Fibroblast of upper back skin (primary cell): ENCODE measurements at places on chromosomes 1 and 21.

DNA sequence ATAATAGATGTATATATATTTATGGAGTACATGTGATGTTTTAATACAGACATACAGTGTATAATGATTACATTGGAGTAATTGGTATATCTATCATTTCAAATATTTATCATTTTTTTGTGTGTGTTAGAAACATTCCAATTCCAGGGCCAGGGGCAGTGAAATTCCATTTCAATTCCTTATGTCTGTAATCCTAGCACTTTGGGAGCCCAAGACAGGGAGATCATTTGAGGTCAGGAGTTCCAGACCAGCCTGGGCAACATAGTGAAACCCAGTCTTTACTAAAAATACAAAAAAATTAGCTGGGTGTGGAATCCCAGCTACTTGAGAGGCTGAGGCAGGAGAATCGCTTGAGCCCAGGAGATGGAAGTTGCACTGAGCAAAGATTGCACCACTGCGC, 30.4 kb upstream of the PDC start:
- DNase-seq, result peak; percentile 36

- no peak for DNase-seq
Observed at GRCh38 chr1:17887661-17888371, 132.7 kb downstream of the ACTL8 start.

GRCh38 chr1:40312238-40313205, 4.6 kb downstream of the COL9A2 start:
- DNase-seq, result no peak

DNA sequence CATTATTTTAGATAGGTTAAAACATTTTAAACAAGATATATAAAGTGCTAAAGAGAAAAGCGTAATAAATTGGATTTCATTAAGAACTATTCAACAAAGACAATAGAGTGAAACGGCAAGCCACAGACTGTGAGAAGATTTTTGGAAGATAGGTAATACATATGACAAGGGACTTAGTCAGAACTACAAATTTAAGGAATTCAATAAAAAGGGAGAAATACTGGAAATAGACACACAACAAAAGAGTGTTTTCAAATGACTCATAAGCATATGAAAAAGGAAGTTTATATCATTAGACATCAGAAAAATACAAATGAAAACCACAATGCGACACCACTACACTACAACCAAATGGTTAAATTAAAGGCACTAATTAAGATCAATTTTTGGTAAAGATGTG, 90.5 kb downstream of the GDAP2 start:
- peak; percentile 78 for DNase-seq

DNA sequence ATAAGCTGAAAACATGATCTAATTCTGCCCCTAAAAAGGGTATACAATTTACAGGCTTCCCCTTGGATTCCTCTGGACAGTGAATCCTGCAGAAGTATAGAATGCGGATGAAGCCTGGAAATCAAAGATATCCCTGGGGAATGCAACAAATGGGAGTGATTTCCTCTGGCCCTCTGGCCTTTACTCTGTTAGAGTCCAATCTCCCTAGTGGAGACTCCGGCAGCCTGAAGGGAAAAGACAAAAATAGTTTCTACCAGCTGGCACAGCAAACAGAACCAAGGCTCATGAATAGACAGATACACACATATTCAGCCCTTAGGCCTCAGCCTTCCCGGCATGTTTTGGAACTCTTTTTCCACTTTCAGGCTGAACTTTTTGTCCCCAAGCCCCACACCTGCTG, 3.9 kb upstream of the LRRC52 start:
- DNase-seq, result no peak

DNA sequence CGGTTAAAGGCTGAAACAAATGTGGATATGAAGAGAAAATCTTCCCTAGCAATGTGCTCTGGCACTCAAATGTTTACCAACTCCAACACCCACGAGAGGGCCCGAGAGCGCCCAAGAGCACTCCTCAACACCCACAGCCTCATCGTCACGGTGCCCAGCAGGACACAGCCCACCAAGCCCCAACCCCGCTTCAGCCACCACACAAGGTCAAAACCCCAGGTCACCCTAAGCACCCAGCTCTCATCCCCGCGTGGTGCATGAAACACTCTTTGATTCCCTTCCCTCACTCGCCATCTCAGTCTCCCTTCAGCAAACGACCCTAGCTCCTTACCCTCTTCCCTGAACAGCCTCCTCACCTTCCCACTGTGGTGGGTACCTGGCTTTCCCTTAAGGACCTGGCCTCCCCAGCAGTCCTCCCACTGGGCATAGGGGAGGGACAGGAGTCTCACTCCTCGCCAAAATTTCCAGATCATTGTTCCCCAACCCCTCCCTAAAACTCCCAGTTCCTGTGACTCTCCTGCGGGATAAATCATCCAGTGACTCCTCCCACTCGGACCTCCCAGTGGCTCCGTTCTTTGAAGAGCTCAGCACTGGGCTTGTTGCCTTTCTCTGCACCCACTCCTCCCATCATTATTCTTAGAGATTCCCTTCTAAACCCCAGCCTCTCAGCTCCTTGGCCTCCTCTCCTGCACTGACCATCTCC, 170.4 kb upstream of the SYT6 start:
- DNase-seq, result peak; percentile 28

GRCh38 chr21:35036465-35037383, 12.4 kb downstream of the RUNX1 start:
- no peak for DNase-seq

GRCh38 chr1:30312226-30312625, 411.2 kb downstream of the MATN1 start:
- DNase-seq, result no peak

- no peak for DNase-seq
Observed at GRCh38 chr1:20483833-20484518, 2.0 kb downstream of the CAMK2N1 start.

- peak; percentile 41 for DNase-seq
Observed at GRCh38 chr1:37795340-37796125, 1.9 kb downstream of the MANEAL start.

DNA sequence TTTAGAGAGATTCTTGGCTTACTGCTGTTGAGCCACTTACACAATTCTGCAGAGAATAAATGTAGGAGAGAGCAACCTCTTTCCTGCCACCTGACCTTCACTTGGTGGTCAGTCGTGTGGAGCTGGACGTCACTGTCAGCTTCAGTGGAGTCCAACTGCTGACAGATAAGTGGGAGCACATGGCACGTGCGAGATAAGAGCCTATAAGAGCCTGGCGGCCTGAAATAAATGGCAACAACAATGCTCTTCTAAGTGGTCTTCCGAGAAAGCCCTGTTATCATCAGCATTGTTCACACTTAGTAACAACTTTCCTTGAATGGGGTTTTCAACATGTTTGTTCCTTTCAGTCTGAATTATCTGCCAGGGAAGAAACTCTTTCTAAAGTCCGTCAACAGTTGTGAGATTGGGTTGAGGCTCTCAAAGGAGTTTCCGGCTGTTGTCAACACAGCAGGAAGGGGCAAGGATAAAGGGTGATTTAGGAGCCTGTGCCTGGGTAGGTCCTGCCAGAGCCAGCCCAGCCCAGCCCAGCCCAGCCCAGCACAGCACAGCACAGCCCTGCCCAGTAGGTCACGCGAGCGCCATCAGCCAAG, 57.2 kb upstream of the RUNX1 start:
- DNase-seq, result no peak

- DNase-seq, result no peak
Observed at GRCh38 chr1:156196445-156196844, 2.5 kb downstream of the SLC25A44 start.

- DNase-seq, result no peak
Observed at GRCh38 chr21:45747233-45747766, 103.8 kb downstream of the PCBP3 start.

GRCh38 chr1:159122005-159122621, 45.5 kb upstream of the AIM2 start:
- peak; percentile 87 for DNase-seq

- no peak for DNase-seq
Observed at GRCh38 chr1:3463013-3463385, 8.5 kb downstream of the ARHGEF16 start.

DNA sequence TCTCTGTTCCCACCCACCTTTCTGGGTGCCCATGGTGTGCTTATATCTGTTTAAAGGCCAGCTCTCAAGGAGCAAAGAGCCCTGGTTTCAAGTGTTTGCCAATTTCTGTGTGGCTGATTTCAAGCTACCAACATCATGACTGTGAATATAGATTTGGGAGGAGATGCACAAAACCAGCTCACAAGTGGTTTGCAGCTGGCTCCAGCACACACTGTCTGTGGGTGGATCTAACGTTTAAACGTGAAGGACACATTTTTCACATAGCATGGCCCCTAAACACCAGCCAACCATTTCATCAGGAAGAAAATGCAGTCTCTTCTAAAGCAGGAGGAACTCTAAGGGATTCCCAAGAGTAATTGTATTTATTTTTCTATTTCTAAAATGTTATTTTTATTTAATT, 65.2 kb downstream of the FCRL5 start:
- DNase-seq, result peak; percentile 7

DNA sequence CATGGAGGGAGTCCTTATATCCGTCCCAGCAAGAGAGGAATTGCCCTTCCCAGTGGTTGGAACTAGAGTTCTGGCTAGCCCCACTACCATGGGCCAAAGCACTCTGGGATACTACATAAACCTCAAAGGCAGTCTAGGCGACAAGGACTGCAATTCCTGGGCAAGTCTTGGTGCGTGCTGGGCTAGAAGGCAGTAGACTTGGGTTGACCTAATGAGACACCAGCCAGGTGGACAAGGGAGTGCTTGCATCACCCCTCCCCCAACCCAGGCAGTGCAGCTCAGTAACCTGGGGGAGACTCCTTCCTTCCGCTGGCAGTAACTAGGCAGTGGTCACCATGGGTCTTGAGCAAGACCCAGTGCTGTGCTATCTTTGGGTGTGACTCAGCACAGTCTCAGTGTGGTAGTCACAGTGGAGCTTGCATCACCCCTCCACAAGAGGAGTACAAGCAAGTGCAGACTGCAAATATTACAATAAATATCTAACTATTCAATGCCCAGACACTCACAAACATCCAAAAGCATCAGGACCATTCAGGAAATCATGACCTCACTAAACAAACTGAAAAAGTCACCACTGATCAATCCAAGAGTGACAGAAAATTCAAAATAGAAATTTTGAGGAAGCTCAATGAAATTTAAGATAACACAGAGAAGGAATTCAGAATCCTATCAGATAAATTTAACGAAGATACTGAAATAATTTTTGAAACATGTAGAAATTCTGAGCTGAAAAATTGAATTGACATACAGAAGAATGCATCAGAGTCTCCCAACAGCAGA, 84.7 kb upstream of the LYPLAL1 start:
- DNase-seq, result peak; percentile 92

- no peak for DNase-seq
Observed at GRCh38 chr1:78630600-78630999, 10.4 kb downstream of the IFI44L start.

GRCh38 chr1:171743081-171743870, 1.4 kb upstream of the VAMP4 start:
- DNase-seq, result peak; percentile 50

DNA sequence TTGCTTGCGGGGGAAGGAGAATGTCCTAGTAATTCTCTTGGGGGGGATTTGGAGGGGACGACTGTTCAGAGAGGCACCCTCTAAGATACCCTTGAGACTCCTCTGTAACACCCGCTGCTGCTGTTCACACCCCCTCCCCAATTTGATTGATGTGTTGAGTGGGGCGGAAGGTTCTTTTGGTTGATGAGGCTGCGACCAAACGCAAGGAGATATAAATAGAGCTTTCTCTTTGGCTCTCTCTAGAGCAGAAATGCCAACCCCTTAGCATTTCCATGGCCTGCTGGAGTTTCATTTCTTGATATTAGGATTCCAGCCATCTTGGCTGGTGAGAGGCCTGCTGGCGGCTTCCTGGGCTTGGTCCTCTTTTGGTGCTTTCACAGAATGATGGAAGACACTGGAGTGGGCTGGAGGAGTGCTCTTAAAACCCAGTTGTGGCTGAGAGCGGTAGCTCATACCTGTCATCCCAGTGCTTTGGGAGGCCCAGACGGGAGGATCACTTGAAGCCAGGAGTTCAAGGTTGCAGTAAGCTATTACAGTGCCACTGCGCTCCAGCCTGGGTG, 2.0 kb downstream of the PIK3CD start:
- no peak for DNase-seq

DNA sequence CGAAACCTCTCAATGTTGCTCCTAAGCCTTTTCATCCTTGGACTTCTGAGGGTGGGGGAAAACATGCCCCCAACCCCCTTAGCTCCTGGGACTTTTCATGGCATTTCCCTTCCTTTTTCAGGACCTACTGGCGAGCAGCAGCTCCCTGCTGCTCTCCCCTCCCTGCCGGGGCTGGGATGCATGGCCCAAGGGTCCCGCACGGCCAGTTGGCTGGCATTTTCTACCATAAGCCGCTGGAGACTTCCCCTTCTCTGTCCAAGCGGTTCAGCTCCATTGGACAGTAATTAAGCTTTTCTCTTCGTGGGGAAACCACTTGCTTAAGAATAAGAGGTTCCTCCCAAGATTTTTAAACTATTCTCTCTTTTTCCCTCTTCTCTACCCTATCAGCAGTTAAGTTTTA, 52.8 kb downstream of the FCRL5 start:
- no peak for DNase-seq

GRCh38 chr1:188155261-188155660, 1326.5 kb downstream of the PLA2G4A start:
- DNase-seq, result no peak

GRCh38 chr1:108862698-108863477, 6.0 kb upstream of the AKNAD1 start:
- DNase-seq, result no peak

DNA sequence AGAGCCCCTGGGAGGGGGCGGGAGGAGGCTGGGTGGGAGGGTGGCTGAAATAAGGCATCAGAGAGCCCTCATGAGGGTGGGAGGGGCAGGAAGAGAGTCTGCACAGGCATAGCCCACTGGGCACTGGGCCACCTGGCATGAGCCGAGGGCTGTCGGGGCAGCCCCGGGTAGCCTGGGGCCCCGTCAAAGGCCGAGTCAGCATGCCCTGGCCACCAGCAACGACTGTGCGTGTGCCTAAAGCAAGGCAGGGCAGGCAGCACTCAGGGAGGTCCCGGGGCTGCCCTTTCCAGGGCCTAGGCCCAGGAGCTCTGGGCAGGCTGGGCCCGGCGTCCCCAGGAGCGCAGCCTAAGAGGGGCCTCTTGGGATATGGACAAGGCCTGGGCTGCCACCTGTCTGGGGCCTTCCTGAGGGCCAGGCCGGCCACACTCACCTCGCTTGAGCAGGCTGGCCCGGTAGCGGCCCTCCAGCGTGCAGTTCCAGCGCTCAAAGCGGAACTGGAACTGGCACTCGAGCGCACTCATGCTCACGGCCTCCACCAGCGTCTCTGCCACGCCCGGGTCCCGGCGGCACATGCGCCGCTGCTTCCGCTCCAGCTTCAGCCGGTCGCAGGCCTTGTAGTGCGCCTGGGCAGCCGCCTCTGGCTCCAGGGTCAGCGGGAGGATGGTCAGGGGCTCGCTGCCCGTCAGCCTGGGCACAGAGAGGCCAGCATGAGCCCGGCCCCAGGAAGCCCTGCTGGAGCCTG, 22.7 kb downstream of the WNT9A start:
- no peak for DNase-seq
